ENCODE measurements at places on chromosomes 5 and 9.
A peak's percentile ranks its signal among the peaks of the same experiment; 100 is the strongest.

GRCh38 chr5:132308701-132309100, 14.5 kb downstream of the SLC22A4 start:
- no peak for ATAC-seq

DNA sequence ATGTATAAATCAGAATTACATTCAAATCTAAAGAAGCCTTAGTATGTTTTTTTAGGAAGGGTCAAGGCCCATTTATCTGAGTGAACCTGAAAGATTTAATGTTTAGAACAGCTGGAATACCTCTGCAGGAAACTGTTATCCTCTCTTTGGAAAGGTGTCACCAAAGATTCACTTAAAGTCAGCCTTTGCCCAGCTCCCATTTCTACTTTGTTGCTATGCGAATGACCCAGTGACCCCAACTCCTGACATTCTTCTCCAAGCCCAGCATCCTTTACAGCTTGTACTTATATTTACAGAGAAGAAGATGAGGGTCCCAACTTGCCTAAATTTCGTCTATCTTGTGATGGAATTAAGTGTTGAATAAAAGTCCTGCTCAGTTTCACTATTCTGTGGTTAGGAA, 1198.6 kb downstream of the CDH12 start:
- no peak for ATAC-seq

DNA sequence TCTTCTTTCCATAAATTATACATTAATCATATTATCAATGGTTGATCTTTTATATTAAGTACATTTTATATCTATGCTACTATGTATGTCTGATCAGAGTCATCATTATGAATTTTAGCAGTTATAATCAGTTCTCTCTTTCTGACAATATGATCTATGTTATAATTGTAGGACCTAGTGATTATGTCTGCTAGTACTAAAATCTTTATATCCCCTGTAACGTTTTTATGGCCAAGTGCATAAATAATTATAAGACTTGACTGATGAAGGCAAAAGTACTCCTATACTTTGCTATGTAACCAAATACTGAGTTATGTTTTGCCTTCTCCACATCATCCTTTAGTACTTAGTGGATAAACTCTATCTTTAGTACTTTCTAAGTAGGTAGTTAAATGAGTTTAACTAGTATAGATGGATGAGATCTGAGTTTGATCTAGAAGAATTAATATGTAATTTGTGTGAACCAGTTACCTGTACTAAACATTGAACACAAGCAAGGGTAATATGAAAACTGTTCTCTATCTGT, 75.4 kb downstream of the SLF1 start:
- ATAC-seq = no peak

DNA sequence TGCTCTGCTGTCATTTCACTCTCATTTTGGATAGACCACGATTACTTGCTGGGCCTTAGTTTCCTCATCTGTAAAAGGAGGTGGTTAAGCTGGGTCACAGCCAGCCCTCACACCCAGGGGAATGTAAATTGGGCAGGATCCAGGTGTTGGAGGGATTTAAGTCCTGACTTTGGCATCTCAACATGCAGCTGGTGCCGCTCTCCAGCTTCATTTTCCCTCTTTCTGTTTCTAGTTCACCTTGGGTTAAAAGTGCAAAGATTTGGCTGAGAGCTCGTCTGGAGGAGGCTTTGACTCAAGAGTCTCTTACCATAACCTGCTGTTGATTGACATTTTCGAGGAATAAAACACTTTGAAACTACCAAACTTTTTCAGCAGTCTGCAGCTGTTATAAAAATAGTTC, 144.3 kb upstream of the DHFR start:
- no peak for ATAC-seq

DNA sequence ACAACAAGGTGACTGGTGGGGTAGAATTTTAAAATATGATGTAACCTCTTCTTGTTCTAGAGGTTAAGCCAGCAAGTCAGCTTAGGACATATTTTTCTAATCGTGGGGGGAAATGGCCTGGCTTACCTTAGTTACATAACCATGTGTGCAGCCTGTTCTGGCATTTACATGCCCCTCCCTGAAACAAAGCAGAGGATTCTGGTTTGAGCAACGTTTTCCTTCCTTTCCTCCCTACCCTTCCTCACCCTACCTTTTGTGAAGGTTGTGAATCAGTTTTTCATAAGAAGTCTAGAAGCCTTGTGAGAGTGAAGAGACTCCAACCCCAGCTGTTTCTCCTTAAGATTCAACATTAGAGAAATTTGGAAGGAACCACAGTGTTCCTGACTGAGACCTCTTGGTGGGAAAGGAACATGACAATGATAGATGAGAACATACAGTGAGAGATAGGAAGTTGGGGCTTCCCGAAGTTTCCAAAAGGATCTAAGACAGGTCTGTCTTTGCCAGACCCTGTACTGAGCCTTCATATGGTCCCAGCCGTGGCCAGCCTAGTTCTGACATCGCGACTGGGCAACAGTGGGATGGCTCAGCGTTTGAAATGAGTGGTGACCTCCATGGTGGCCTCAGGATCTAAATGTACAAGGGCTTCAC, 365.2 kb downstream of the SPATA31D1 start:
- ATAC-seq = no peak

DNA sequence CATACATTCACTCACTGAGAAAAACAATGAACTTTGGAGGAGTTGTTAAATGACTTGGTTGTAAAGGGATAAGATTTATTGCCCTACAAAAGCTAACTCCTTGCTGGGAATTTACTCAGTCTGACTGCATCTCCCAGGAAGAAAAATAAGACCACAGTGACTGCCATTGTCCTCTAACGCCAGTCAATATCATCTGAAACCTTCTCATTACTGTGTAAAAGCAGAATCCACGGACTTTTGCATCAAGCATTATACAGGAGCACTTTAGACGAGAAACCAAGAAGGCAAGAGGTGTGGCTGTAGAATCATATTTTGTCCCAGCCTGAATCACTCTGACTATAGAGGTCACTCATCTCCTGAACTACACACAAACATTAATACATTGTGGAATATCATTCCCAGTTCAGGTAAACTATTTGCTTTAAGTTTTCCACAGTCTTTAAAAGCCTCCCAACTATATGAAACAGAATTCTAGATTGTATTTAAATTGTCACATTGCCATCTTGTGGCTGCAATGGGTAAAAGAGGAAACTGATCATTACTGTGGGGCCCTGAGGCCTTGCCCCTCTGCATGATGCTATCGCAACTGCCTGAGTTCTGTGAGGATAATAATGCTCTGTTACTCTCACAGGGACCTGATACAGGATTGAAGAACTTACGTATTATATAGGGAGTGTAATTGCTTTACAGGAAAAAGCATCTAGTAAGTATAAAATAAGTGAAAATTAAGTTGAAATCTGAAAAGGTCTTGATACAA, 142.9 kb downstream of the SLCO4C1 start:
- ATAC-seq = peak; percentile 62

DNA sequence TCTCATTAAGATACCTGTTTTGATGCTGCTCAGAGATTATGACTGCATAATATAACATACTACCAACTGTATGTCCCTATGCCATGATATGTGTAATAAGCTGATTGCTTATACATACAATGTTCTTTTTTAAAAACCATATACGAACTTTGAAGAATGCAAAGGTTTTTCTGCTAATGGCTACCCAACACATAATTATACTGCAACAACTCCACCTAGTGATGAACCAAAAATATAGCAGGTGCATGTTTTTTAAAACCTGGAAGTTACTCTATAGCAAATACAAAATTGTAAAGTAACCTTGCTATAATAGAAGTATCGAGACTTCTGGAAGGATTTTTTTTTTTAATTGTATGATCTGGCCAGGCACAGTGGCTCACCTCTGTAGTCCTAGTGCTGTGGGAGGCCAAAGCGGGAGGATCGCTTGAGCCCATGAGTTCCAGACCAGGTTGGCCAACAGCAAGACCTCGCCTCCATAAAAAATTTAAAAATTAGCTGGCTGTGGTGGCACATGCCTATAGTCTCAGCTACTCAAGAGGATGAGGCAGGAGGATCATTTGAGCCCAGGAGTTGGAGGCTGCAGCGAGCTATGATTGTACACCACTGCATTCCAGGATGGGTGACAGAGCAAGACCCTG, 49.1 kb downstream of the HOMER1 start:
- ATAC-seq = peak; percentile 58

DNA sequence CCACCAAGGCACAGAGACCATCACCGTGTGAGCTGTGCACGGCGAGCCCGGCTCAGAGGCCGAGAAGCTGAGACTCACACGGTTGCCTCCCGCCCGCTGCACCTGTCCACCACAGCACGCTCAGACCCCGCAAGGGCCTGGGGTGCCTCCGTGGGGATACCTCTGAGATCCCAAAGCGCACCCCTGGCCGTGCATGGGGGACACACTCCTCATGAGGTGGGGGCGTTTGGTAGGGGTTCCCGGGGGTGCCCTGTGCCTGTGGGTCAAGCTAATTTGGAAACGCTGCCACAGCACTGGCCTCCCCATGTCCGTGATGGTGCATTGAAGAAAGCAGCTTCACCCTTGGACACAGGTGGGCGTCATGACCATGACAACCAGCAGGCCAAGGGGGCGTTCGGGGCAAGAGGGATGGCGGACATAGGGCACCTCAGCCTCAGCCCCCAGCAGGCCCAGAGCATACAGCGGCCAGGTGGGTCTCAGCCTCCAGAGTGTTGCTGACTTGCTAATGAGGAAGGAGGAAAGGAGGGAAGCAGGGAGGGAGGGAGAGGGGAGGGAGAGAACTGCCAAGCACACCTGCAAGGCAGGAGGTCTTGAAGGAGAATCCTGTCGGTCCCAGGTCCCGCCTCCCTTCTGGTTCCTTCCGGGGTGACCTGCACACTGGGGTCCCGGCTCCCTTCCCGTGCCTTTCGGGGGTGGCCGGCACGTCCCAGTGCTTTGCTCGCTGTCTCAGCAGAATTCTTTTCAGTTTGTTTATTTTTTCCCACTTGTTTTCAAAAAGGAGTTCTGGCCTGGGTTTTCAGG, 34.7 kb downstream of the GLT6D1 start:
- no peak for ATAC-seq

- ATAC-seq = no peak
Measured at GRCh38 chr9:7739595-7739994, 60.0 kb downstream of the DMAC1 start.

GRCh38 chr5:16970260-16970659, 34.2 kb upstream of the MYO10 start:
- no peak for ATAC-seq

- no peak for ATAC-seq
Measured at GRCh38 chr5:20434786-20435185, 446.8 kb upstream of the CDH18 start.

DNA sequence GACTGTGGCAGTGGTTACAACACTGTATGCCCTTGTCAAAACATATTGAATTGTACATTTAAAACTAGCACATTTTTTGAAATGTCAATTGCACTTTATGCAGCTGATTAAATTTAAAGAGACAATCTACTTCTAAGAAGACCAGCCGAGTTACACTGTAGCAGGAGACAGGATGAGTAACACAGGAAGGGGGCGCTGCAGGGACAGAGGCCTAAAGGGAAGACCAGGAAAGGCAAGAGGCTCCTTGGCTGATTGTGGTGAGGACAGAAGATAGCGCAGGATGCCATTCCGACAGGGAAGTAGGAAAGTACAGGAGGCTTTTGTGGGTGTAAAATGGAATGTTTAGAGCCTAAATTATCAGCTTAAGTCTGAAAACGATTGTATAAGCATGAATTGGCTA, 28.2 kb upstream of the PPP2R2B start:
- no peak for ATAC-seq

DNA sequence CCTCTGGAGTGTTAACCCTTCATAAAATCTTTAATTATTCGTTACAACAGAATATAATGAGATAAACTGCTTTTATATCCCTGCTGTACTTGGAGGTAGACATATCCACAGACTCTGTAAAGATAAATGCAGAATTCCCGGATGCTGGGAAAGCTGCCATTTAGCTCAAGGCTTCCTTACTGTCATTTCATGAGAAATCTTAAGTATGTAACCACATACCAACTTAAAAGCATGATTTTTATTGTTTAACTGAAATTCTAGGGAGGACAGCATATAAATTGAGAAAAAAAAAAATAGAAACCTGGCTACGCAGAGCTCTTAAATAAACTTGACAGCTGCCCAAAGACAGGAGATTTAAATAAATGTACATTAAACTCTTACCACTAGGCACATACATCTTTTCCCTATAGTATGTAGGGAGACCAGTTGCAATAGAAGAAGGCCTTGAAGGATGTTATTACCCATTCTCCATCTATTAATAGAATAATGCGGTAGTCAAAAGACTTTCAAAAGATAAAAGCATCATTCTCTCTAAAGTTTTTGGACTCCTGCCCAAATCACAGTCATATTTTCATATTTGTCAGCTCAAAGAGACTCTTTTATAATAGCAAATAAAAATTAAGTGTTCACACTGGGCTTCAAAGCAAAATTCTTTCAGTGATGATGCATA, 373.8 kb downstream of the NDUFS4 start:
- ATAC-seq = peak; percentile 27

GRCh38 chr5:56959326-56959725, 7.4 kb upstream of the MIER3 start:
- no peak for ATAC-seq

- no peak for ATAC-seq
Measured at GRCh38 chr9:25472085-25472607, 206.1 kb downstream of the TUSC1 start.

- no peak for ATAC-seq
Measured at GRCh38 chr5:99076723-99077640, 148.2 kb upstream of the CHD1 start.

- ATAC-seq = no peak
Measured at GRCh38 chr5:148791334-148791667, 35.1 kb upstream of the ADRB2 start.

DNA sequence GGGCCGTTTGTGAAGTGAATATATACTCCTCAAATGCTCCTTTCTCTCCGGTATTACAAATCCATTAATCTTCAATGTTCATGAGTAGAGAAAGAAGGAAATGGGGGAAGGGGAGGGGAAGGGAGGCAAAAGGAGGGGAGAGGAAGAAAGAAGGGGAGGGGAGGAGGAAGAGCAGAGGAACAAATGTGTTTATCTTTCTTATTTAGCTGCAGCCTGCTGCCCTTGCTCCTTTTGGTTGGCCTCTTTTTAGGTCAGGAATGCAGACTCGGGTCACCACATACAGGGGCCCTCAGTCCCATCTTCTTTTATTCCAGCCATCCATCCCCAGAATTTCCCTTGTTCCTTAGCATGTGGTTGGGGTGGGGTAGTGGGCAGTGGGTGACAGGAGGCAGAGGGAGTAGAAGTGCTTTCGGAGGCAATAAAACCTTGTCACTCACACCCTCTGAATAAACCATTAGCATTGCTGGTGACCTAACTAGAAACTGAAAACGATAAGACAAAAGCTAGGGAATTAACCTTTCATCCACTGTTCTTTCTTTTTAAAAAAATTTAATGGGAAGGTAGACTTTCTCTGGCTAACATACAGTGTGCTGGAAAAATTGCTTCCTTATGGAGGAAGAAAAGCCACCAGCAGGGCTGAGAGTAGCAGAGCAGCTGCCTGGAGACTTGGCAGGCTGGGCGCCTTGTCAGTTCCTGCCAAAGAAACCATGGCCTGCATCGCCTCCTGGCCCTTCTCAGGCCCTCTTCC, 16.8 kb upstream of the PRLR start:
- peak; percentile 81 for ATAC-seq

Measured in motor neuron (in vitro differentiated cells).